ENCODE measurements at places on chromosomes 2 and 18.

- no peak for DNase-seq
Observed at GRCh38 chr2:106322281-106322680, 128.2 kb upstream of the UXS1 start.

DNA sequence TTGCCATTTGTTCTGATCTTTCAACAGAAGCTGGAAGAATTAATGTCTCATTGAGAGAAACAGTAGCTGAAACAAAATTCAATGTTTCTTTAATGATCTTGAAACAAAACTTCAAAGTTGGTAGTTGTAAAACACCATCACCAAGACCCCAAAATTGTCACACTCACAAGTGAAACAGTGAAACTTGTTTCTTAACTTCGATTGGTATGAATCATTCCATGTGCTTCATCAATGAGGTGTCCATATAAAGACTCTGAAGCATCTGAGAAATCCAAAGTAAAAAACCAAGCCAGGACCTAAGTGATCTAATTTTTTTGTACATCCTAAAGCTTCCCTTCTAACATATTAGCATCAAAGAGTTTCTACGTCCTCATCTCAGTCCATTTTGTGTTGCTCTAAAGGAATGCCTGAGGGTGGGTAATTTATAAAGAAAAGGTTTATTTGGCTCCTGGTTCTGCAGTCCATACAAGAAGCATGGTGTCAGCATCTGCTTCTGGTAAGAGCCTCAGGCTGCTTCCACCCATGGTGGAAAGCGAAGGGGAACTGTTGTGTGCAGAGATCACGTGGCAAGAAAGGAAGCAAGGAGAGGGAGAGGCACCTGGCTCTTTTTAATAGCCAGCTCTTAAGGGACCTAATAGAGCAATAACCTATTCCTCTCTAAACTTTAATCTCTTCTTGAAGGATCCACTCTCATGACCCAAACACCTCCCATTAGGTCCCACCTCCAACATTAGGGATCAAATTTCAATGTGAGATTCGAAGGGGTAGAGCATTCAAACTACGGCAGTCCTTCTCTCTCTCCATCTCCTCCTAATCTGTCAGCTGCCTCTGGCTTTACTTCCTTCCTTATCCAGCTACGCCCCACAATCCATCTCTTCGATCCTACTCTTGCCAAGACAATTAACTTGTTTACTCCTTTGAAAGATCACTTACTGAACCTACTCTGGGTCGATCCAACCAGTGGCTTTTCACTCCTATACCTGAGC lies 20.7 kb upstream of the TLK1 start:
- no peak for DNase-seq

GRCh38 chr2:54330926-54331835 lies 75.2 kb upstream of the TSPYL6 start:
- no peak for DNase-seq

DNA sequence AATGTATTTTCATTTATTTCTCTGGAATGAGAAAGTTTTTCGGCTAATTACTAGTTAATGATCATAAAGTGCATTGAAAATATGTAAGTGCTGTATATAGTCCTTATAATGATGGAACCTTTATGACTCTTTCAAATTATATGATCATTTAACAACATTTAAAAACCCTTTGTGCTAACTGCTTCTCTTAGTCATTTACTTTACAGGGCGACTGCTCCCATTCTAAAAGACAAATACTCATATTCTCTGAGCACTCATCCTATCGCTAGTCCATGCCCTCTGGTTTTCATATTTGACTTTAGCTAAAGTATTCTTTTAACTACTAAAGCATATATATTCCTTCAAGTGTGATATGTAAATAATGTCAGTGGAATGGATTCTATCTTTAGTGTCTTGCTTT lies 168.2 kb downstream of the CDH7 start:
- no peak for DNase-seq

DNA sequence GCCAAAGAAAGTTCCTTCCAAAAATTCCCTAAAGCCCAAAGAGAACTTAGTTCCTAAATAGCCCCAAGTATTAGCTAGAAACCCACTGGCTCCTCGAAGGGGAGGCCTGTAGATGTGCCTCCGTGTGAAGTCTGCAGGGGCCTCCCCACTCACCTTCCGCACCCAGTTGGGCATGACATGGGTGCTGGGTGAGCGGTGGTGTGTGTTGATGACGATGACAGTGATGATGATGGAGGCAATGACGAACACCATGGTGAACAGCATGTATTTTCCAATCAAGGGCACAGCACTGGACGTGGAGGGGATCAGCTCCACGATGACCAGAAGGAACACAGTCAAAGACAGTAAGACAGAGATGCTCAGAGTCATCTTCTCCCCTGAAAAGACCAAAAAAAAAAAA lies 14.5 kb downstream of the CHRNA1 start:
- DNase-seq: no peak

Measured in iPS DF 19.7 (cell line).